Thoracic aorta (tissue), 2 donors: ENCODE measurements at places on chromosomes 12 and 14. TPM values are rescaled to one million over a fixed set of nuclear protein-coding genes. Genes with fewer than 3 reads are reported as not detected.

Gene AICDA
- not detected for total RNA-seq

Gene CCDC197
- not detected for total RNA-seq

Gene PLEKHA5
- total RNA-seq = 27.7 TPM

Gene SPIC
- not detected for total RNA-seq

Gene WIF1
- total RNA-seq = not detected

Gene EID3
- total RNA-seq = 32.7 TPM

Gene ZNF410
- 61.4 TPM for total RNA-seq

Gene SLC4A8
- 2.8 TPM for total RNA-seq

Gene LBHD2
- not detected for total RNA-seq

Gene PSMA3
- total RNA-seq = 93.0 TPM

Gene LARP4
- 73.5 TPM for total RNA-seq

Gene RNASE7
- total RNA-seq = 0.27 TPM

Gene DEGS2
- total RNA-seq = not detected

Gene AQP6
- not detected for total RNA-seq

Gene ABCD2
- total RNA-seq = 0.71 TPM

Gene DIO2
- total RNA-seq = 13.0 TPM

Gene SLC17A8
- total RNA-seq = not detected

Gene BCAT1
- 28.6 TPM for total RNA-seq

Gene SLC7A8
- total RNA-seq = 28.0 TPM

Gene ACSM4
- not detected for total RNA-seq

Gene MFAP5
- 158 TPM for total RNA-seq

Gene DTX3
- 37.9 TPM for total RNA-seq

Gene PGAM5
- 24.2 TPM for total RNA-seq

Gene USP44
- total RNA-seq = 2.5 TPM

Gene RGS6
- total RNA-seq = 1.4 TPM
